ENCODE measurements at places on chromosomes 11 and 22.

- peak; percentile 64 for DNase-seq
Measured at GRCh38 chr22:40176921-40177737, 596 bp upstream of the TNRC6B start.

- no peak for DNase-seq
Measured at GRCh38 chr11:128504486-128504885, 82.9 kb downstream of the ETS1 start.

DNA sequence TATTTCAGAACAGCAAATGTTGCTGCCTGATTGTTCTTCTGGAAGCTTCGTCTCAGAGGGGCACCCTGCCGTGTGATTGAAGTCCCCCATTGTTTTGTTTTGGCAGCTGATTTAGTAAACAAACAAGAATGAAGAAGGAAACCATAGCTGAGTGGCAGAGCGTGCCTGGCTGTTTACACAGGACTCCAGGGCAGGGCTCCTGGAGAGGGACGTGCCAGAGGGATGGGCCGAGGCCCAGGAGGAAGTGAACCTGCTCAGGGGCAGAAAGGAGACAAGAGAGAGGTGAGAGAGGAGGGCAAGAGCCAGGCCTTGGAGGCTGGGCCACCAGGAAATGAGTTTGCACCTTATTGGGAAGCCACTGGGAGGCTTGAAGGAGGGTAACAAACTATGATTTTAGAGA lies 85.5 kb upstream of the B3GAT1 start:
- DNase-seq, result peak; percentile 75

- DNase-seq, result no peak
Measured at GRCh38 chr11:117281159-117281558, 10.0 kb upstream of the BACE1-AS start.

DNA sequence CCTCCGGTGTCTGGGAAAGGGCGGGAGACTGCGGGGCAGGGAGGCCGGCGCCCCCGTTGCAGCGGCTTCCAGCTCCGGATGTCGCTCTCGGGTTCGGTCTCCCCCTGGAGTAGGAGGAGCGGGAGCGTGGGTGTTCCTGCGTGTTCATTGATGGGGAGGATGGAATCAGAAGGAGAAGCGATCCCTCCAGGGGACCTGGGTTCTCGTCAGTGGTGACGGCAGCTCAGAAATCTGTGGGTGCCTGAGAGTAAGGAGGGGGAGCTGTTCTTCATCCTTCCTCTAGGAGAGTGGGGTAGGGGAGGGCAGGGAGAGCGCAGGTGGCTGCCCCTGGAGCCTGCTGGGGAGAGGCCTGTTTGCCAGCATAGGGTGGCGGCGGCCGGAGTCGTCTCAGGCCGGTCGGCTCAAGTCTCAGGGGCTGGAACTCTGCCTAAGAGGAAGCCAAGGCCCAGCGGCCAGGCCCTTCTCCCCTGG lies 1.1 kb downstream of the UBASH3B start:
- DNase-seq, result peak; percentile 62

DNA sequence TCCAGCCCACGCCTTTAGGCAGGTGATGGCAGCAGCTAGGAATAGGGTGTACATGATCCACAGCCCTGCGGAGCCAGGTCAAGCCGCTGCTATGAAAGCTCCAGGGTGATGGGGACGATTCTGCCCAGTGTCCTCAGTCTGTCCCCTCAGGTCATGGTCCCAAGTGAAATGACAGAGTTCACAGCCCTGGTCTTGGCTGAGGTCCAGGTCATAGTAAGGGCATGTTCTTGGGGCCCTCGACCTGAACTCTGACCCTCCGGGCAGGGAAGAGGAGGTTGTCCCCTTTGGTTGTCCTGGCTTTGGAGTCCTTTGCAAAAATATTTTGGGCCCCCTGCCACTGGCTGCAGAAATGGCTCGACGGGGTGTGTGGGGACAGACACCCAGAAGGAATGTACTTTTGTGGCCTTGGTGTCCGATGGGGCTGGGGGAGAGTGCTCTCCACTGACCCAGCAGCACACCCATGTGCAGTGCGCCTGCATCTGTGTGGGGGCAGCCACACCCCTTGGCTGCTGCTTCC lies 7.3 kb downstream of the C22orf31 start:
- DNase-seq, result no peak

GRCh38 chr11:70816156-70816678 lies 417.9 kb downstream of the CTTN start:
- no peak for DNase-seq

DNA sequence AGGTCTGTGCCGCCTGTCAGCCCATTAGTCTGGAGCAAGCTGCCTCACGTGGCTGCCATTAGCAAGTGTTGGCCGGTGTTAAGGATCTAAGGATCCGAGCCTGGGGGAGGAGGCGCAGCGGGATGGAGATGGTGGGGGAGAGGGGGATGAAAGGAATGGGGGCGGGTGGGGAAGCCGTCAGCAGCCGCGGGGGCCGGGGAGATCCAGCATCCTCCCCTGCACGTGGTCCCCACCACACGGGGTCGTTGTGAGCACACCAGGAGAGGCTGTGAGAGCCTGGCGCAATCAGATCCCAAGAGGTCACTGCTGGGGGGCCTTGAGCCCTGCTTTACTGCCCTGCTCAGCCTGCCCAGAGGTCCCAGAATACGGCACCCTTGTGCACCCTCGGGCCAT lies 7.3 kb downstream of the CABP7 start:
- no peak for DNase-seq

GRCh38 chr11:24531528-24531927 lies 34.7 kb downstream of the LUZP2 start:
- no peak for DNase-seq

DNA sequence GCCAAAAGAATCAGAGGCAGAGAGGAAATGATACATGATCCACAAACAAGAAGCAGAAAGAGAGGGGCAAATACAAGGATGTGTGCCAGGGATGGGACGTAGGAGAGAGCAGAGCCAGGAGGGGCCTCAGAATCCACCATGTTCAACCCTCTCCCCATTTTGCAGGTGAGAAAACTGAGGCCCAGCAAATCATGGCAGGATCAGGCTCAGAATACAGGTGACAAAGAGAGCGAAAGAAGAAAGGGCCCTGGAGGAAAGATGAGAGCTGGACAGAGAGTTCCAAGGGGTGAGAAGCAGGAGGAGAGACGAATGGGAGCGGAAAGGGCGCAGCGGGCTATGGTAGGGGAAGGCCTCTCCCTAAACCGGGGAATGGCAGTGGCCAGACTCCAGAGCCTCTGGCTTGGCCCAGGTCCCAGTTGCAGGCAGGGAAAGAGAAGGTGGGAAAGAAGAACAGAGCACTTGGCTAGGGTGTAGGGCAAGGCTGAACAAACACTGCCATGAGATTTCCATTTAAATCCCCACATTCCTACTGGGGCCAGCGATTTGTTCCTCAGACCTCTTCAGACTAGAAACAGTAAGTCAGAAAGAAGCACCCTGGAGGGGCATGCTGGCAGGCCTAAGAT lies 44.4 kb upstream of the TSKU start:
- DNase-seq, result no peak

DNA sequence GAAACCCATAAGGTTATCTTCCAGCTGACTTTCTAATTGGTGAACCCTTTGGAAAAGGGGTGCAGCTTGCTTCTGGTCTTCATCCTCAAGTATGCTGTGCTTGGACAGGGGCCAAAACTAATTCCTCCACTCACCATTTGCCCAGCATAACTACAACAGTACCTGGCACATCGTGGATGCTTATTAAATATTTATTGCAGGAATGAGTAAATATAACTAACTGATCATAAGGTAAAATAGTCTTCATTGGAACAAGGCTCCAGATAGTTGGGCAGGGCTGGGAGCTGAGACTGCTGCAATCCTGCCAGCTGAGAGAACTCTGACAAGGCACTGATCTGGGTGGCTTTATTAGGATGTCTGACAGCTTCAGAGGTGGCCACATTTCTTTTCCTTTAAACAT lies 2.4 kb upstream of the SIDT2 start:
- DNase-seq, result no peak

DNA sequence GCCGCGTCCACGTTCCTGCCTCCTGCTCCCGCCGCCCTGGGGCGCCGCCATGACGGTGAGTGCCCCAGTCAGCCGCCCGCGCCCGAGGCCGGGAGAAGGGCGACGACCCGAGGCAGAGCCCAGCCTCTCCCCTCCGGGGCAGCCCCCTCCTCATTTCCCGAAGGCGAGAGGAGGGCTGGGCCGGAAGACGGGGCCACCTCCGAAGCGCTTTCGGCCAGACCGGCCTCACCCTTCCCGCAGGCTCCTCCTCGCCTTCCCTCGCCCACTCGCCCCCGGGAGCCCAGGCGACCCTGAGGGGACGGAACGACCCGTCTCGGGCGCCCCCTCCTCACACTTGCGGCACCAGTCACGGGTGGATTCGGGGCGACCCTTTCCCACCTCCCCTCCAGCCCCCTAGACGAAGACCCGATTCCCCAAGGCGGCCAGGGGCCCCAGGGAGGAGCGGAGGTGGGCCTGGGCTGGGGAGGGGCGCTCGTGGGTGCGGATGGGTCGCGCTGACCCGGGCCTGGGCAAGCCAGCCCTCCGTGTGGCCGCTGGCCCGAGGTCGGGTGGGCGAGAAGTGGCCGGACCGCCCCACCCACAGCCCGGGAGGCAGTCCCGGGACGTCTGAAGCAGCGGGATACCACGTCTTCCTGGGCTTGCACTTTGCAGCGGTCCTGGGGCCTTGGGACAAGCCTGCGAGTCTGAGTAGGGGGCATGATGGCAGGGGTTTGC lies 49.7 kb downstream of the TRIOBP start:
- DNase-seq, result no peak

- DNase-seq, result no peak
Measured at GRCh38 chr11:114081641-114082414, 22.3 kb downstream of the ZBTB16 start.

DNA sequence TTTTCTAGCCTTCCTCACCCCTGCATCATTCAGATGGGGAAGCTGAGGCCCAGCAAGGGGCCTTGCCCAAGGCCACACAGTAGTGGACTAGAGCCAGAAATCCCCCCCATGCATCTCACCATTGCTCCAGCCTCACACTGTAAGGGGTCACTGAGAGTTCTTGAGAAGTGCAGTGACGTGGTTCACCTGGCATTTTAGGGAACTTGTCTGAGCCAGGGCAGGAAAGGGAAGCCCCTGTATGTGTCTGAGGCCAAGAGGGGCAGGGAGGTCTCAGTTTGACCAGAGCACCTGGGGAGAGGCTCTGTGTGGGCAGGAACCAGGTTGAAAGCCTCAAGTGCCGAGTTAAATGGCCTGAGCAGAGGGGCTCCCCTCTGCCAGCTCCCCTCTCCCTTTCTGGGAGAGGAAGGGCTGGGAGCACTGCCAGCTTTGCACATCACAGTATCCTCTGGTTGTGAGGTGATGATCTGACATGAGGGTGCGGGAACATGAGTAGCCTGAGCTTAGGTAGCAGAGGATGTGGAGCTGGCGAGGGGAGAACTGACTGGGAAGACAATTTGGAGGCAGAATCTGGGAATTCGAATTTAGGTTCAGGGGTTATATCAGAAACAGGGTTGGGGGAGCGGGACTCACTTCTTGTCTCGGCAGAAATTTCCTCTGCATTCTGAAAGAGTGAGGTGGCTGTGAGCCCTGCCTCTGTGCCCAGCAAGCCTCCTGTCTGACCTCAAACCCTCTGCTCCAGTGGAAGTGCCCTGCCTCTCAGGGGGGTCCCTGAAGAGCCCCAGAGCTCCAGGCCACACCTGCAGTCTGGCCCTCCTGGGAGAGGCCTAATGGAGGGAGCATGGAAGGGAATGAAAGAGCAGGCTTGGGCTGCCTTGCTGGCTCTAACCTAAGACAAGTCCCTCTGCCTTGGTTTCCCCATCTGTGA lies 14.6 kb downstream of the ARHGEF17 start:
- DNase-seq, result no peak

DNA sequence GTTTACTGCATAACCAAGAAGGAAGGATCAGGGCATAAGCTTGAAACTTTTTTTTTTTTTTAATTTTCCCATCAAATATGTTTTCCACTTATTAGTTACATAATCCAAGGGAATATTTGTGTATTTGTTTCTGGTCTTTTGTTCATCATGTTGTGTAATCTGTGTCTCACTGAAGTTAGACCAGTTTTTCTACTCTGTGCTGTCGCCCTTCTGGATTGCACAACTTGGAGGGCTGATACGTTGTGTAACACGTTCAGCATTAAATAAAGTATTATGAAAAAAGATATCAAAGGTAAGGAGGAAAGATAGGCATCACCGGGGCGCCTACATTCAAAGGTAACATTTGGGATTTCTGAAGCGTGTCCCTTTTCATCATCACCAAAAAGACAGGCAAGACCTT lies 3.3 kb upstream of the E2F8 start:
- peak; percentile 38 for DNase-seq

DNA sequence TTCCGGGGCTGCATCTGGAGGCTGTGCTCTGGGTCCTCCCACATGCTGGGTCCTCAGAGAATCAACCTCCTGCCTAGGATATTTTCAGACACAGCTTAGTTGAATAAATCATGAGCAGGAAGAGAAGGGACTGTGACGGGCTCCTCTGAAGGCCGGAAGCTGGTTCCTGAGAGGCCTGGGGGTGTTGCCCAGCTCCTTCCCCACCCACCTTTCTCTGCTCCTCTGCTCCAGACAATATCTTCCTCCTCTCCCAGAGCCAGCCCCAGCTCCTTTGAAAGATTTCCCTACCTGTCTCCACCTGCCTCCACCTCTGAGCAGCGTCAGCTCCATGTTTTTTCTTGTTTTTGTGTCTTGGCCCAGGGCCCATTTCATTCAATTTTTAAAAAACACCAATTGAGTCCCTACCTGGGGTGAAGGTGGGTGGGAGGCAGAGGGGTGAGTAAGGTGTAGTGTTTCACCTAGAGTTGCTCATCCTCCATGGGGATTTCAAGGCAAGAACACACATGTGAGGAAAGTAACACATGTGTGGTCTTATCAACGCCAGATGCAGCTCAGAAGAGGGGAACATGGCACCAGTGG lies 24.8 kb upstream of the THY1 start:
- no peak for DNase-seq

DNA sequence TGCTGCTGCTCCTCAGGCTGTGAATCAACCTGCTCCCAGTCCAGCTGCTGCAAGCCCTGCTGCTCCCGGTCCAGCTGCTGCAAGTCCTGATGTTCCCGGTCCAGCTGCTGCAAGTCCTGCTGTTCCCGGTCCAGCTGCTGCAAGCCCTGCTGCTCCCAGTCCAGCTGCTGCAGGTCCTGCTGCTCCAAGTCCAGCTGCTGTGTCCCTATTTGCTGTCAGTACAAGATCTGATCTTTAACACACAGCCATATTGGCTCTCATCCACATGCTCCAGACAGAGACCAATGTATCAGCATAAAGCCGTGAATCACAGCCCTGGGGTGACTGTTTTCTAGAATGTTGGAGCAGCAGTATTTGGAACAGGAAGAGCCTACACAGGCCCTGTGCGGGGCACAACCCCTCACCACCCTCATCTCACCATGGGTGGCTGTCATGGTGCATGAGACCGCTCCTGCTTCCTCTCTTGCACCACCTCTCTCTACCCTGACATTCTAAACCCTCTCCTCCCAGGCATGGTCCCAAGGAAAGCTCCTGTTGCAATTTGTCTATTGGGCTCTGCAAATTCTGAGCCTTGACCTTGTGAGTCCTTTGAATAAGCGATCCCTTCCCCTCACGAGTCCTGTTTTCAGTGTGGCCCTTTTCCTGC lies 3.5 kb downstream of the KRTAP5-10 start:
- DNase-seq, result peak; percentile 8

All from mucosa of descending colon (tissue), 3 donors.